Muscle of back (tissue), 13 donors: ENCODE measurements at places on chromosomes 3 and 15.

- DNase-seq: no peak
These were observed 340.8 kb downstream of the LRRC3B start for GRCh38 chr3:26963361-26963743.

- no peak for DNase-seq
These were observed 55.0 kb downstream of the LRRC49 start for GRCh38 chr15:70947351-70948335.

GRCh38 chr3:114406286-114406685 lies 112.5 kb downstream of the TIGIT start:
- DNase-seq: no peak

GRCh38 chr3:126889276-126890201 lies 93.4 kb upstream of the PLXNA1 start:
- no peak for DNase-seq

DNA sequence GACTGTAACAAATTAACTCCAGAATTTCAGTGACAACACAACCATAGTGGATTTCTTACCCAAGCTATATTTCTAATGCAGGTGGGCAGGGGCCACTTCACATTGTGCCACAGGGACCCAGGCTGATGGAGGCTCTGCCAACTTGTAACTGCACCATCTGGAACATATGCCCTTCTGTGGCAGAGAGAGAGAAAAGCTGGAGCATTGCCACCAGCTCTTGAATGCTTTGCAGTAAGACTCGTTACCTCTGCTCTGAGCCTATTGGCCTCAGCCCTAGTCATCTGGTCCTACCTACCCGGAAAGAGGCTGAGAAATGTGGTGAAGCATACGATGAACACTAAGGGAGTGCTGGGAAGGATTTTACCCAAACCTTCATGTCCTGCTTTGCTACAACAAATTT lies 587.1 kb downstream of the ZNF385D start:
- no peak for DNase-seq

GRCh38 chr3:8968375-8968882 lies 5.2 kb upstream of the RAD18 start:
- no peak for DNase-seq

DNA sequence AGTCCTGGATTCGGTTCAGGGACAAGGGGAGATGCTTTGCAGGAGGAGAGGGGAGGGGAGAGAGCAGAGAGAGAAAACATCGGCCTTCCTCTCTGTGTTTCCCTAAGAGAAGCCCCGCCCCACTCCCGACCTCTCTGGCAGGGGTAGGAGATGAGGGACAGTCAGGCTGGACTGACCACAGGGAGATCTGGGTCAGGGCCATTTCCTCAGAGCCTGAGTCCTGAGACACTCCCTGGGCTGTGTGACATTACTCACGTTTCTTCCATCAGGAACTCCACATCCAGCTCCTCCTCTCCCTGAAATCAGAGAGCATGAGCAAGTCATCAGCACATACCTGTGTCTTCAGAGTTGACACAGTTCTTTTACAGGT lies 9.1 kb downstream of the PLA2G4D start:
- no peak for DNase-seq

DNA sequence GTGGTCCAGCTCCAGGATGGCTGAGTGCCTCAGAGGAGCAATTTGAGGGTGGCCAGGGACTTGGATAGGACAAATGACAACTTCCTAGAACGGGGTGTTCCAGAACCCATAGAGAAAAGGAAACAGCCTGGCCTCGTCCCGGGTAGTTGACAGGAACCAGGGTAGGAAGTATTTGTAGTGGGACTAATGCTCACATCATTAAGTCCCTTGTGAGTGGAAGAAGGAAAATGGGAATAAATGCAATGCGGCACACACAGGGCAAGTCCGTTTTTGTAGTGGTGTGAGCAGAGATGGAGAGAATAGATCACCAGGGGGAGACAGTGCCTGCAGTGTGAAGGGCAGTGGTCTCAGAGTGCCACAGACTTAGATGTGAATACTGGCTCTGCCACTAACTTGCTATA lies 19.6 kb downstream of the TIMP4 start:
- DNase-seq: peak; percentile 44

GRCh38 chr15:71691458-71692417 lies 118.6 kb upstream of the NR2E3 start:
- peak; percentile 79 for DNase-seq

- no peak for DNase-seq
These were observed 53.4 kb downstream of the CHD2 start for GRCh38 chr15:92953566-92953965.

DNA sequence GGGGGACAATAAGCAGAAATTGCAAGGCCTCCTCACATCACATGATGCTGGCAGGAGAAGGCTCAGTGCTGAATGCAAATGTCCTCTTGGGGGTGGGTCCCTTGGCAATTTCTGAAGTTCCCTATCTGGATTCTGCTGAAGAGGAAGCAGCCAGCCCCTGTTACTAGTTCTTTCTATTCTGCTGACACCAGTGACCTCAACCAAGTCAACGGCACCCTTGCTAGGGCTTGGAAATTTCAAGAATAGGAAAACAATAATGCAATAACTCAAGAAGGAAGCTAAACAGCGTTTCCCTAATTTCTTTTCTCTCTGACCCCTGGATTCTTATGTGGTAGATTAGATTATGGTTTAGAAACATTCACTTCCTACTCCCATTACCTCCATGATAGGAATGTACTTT lies 46.2 kb upstream of the FOXP1 start:
- DNase-seq: peak; percentile 17

DNA sequence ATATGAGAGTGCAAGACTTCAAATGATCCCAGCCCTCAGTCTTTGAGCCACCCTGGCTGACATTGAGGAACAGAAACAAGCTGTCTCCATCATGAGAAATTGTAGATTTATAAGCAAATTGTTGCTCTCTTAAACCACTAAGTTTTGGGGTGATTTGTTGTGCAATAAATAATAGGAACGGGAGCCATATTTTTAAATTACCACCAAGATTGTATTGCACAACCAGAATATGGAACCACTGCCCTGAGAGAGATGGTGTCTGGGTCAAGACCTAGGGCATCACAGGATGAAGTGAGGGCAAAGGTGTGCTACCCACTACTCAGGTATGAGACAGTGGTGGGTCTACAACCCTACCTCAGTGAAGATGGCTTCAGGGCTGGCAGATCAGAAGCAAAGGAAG lies 2.3 kb upstream of the CFAP92 start:
- no peak for DNase-seq

DNA sequence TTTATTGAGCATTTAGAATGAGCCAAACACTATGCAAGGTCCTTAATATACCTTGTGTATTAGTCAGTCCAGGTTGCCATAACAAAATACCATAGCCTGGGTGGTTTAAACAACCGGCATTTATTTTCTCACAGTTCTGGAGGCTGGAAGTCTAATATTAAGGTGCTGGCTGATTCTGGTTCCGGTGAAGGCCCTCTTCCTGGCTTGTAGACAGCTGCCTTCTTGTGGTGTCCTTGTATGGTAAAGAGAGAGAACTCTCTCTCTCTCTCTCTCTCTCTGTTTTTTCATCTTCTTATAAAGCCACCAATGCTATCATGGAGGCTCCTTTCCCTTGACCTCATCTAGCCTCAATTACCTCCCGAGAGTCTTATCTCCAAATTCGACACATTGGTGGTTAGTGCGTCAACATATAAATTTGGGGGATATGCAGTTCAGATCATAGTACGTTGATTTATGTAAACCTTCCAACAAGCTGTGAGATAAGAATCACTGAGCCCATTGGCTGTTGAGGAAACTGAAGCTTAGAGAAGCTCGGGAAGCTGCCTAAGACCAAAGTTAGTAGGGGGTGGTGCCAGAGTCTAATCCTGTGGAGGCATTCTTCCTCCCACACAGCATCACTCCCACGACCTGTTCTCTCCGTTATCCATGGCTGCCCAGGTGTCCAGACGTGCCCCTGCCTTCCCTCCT lies 298.0 kb upstream of the PROK2 start:
- DNase-seq: no peak

DNA sequence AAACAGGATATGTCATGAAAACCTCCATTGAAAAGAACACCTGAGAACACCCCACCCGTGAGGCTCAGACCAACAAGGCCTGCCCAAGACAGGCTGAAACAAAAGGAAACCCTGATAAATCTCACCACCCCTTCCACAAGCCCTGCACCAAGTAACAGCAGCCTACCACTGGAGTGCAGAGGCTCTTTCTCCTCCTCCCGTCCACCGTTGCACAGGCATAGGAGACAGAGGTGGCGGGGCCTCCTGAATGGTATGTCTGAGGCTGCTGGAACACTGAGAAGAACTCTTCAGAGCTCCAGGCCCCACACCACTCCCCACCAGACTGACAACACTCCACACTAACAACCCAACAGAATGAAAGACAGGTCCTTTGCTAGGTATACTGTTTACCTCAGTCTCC lies 21.4 kb downstream of the CHDH start:
- no peak for DNase-seq

DNA sequence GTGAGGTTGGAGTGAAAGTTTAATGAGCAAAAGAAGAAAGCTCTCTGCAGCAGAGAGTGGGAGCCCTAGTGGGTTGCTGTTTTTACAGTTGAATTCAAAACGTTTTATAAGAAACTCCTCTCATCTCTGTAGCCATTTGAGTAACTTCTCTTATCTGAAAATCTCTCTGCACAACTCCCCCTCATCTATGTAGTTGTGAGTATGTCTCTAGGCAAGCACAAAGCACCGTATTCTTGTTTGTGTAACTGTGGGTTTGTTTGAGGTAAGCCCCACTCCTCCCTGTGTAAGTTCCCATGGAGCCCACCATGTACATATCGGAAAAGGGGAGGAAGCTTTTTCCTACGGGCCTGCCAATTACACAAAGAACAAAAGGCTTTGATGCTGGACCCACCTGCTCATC lies 56.5 kb upstream of the GOLGA6L2 start:
- DNase-seq: no peak

- no peak for DNase-seq
These were observed 2.1 kb upstream of the DLEC1 start for GRCh38 chr3:38036906-38037305.

DNA sequence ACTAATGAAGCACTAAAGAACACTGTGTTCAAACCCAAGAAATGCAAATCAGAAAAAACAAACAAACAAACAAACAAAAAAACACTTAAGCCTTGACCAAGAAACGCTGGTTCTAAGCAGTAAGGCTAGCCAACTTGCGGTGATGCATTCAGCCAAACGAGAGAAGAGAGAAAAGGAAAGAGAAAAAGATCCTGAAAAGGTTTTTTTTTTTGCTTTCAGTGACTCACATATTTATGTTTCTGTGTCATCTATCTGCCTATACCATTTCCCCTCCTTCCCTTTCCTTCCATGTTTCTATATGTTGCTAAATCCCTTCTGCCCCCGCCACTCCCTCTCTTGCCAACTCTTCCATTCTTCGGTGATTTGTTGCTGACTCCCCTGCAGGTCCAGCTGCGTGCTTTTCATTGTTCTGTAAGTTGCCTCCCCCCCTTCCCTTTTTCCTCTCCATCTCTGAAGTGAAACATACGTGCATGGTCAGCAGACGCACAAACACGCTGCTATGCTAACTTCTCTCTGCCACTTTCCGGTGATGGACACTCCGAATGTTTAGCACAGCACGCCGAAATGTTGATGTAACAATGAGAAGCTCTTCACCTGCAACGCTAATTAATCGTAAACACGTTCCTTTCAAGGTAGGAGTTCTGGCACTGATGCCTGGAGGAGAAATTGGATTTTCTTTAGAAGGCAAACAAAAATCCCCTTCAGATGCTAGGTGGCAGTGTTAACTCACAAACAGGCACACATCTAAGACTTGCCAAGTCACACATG lies 154.4 kb downstream of the TUSC7 start:
- DNase-seq: peak; percentile 40

GRCh38 chr15:67100801-67101581 lies 35.6 kb downstream of the SMAD3 start:
- DNase-seq: no peak

DNA sequence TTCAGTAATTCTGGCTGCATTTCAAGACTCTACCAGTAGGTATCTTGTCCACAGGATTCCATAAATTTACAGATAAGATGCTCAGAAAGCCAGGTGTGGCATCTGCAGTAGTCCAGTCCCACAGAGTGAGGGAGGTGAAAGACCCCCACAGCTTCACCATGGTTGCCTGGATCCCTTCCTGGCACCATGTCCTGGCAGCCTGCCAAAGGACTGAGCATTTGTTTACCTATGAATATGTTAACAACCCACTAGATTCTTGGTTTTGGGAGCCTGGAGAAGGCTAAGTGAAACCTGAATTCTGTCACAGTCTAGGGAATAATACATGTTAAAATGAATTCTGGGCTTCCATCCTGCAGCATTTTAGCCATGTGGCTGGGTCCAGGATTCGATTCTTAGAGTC lies 14.9 kb downstream of the CHST2 start:
- DNase-seq: no peak

DNA sequence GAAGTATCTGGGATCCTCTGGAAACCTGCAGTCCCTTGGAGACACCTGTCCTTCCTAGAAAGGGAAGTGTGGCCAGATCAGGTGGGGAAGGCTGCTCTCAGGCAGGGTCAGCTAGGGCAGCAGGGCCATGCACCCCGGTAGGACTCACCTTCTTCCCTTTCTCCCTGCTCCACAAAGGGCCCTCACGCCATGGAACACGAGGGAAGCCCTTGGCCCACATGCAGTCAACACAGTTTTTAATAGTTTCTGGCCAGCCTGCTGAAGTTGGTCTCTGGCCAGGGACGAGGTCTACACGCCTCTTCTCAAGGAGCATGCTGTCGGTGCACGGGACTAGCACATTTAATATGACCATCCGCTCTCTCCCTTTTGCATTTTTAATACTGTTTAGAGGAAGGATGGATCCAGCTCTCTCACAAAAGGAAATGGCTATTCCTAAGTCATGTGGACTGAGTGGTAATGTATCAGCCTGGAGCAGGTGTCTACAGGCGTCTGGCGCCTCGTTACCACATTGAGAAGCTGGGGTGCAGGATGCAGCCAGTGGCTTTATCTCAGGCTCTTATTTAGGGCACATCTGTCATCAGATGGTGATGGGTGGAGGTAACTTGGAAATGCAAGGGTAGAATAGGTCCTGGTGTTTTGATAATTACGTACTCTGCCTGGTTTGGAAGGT lies 153.9 kb downstream of the KLF13 start:
- no peak for DNase-seq

- no peak for DNase-seq
These were observed 30.4 kb downstream of the VGLL3 start for GRCh38 chr3:86960550-86960949.

GRCh38 chr15:85312929-85313331 lies 67.5 kb upstream of the AKAP13 start:
- no peak for DNase-seq

DNA sequence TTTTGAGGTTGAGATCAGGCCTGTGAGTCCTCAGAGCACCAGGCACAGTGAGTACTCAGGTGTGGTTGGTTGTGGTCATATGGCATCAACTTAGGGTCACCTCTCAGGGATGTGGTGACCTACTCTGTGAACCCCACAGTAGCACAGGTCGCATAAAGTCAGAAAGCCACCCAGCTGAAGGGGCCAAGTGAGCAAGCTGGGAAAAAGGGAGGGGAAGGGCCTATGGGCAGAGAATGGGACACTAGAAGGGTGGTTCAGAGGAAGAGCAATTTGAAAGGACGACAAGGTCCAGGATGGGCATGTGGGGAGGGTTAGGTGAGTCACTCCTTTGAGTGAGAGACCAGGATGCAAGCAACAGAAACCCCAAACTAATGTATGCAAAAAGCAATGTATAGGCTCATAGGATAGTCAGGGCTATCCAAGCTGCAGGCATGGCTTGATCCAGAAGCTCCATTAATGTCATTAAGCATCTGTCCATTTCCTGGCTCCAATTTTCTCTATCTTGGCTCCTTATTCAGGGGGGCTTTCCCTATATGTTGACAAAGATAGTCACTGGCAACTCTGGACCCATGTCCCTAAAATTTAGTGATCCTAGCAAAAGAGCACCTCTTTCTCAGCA lies 33.5 kb downstream of the HMCES start:
- DNase-seq: no peak
